ENCODE measurements at places on chromosomes 3 and 15. TPM values are rescaled to one million over a fixed set of nuclear protein-coding genes. Genes with fewer than 3 reads are reported as not detected.
A peak's percentile ranks its signal among the peaks of the same experiment; 100 is the strongest.

The NAALADL2 gene
- total RNA-seq, result 0.56 TPM

The PPP1R14D gene
- not detected for total RNA-seq

The TMED3 gene
- total RNA-seq, result 119 TPM

The CCR9 gene
- total RNA-seq, result not detected

The ISLR2 gene
- total RNA-seq, result not detected

DNA sequence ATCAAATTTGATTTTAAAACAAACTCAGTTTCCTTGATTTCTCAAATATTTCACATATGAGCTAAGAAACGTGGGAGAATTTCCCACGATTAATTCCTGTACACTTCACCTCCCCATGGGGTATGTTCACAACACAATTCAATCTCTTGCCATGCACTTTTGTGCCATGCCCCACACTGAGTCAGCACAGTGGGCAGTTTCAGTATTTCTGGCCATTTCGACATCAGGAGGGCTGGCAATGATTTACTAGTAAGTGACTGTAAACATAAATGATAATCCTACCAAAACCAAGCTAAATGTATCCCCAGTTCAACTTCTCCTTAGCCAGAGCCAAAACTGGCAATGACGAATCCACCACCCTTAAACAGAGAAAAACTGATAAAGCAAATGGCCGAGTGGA, 293.6 kb downstream of the FGF12 start:
- DNase-seq, result no peak

DNA sequence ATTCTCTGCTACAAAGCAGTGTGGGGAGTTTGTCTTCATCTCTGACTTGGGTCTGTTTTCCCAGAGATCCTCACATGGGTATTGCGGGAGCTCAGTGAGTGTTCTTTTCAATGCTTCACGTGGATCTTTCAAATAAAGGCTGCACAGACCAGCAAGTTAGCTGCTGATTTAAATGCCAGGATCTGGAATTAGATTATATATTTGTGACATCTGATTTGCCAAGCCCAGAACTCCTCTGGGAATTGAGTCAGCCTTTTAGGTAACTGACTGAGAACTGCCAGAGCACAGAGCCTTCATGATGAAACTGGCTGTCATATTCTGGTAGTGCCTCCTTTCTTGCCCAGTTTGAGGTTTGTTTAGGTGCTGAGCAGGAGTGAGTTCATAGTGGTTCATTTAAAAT, 14.7 kb downstream of the EDEM1 start:
- no peak for DNase-seq

DNA sequence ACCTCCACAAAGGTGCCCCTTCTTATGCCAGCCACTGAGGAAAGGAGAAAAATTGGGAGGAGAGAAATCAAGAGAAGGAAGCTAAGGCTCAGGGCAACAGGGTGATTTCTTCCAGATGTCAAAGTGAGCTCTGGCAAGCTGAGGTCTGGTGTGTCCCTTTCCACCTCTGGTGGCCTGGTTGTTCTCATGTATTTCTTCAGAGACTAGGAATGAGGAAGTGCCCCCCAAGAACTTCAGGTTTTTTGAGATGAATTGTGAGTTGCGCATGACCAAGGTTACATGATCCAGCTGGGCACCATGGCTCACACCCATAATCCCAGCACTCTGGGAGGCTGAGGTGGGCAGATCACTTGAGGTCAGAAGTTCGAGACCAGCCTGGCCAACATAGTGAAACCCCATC, 5.6 kb downstream of the RAB6B start:
- DNase-seq, result no peak

GRCh38 chr3:7205962-7206361, 345.0 kb downstream of the GRM7 start:
- peak; percentile 19 for DNase-seq

DNA sequence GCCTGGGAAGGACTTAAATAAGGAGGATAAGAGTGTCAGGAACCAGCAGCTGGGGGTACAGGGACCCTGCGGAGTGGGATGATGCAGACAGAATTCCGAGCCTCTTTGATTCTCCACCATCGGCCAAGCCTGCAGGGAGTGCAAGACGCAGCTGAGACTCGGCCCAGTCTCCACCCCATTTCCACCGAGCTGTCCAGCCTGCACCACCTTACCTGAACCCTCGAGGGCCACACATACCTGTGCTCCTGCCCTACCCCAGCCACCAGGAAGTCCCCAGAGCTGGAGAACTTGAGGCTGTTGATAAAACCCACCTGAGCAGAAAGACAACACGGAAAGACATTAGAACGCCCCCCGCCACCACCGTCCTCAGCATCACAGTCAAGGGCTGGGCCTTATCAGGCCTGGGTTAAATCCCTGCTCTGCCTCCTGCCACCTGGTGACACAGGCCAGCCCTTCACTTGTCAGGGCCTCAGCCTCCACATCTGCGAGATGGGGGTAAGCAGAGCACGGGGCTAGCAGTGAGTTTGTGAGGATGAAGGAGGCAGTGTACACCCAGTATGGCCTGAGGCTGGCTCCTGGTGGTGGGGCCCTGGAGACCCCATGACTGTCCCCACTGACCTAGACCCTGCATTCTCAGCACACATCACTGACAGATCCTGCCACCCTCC, 8.1 kb downstream of the RRP9 start:
- DNase-seq, result no peak

DNA sequence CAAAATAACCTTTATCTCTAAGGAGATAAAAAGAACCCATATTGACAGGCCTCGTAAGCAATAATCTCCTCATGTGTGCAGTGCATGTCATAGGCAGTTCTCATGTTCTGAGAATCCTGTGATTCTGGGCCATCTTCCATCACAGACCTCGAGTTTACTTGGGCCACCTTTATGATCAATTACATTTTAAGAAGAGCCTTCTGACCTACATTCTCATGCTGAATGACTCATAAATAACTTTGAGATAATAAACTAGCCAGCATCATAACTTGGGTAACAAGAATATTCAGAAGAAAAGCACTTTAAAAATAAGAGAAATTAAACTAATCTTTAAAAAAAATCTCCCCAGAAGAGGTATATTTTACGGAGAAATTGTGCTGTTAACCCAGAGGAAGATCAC, 310.7 kb upstream of the ZNF717 start:
- DNase-seq, result no peak

DNA sequence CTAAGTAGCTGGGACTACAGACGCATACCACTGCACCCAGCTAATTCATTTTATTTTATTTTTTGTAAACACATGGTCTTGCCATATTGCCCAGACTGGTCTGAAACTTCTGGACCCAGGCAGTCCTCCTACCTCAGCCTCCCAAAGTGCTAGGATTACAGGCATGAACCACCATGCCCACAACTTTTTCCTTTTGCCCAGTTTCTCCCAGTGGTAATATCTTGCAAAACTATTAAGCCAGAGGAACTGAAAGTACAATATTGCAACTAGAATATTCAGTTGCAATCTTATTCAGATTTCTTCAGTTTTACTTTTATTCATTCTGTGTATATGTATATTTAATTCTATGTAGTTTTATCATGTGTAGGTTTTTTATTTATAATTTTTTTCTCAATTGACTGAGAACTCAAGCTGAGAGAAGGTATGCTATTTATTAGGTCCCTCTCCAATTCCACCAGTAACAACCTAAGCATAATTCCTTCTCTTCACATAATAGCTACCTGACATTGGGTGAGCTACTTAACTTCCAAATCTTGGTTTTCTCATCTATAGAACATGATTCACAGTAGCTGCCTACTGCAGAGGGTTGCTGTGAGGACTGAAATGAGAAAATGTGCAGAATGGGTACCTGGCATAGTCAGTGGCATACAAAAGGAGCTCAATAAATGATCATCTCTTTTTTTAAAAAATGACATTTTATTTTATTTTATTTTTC, 30.8 kb downstream of the KLHL18 start:
- DNase-seq, result no peak

- no peak for DNase-seq
Observed at GRCh38 chr3:108468577-108468976, 41.8 kb downstream of the MYH15 start.

- DNase-seq, result no peak
Observed at GRCh38 chr3:66423791-66424190, 77.0 kb downstream of the LRIG1 start.

DNA sequence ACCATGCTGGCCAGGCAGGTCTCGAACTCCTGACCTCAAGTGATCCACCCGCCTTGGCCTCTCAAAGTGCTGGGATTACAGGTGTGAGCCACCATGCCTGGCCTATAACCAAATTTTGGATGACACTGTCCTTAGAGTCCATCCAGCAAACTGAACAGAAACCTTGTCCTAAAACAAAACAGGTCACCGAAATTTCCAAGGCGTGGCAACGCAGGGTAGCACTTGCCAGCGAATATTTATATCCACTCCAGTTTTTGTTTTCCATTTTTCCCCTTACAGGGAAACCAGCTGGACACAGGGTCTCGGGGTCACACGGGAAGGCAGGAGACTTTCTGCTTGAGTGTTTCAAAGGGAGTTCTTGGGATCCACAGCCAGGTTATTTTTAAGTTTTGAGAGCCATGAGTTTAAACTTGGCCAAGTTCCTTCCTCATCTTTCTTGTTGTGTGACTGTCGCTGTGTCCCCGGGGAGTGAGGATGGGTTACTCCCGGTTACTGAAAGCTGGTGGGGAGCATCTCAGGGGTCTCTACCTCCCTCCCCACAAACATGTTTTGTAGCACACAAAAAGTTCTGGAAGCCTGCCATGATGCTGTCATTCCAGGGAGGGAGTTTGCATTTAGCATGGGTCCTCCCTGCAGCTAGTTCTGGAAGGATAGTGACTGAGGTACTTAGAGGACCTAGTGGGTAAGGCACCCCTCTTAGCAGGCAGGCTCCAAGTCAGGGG, 12.6 kb downstream of the LIMD1 start:
- DNase-seq, result peak; percentile 30

DNA sequence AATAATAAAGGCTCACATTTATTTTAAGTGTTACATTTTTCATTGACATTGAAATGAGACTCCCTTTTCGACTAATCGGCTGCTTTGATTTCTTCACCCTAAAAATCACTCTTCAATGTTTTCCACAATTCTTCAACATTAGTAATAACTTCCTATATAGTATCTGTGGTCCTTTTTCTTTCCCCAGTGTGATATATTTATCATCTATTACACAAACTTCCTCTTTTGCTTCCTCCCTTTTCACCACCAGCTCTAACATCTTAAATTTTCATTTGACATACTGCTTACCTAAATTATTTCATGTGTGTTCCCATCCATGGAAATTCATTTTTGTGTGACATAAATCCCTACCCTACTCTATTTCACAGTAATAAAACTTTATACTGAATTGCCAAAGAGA, 244.4 kb downstream of the TIGIT start:
- no peak for DNase-seq

- DNase-seq, result no peak
Observed at GRCh38 chr3:151421938-151422337, 37.4 kb upstream of the P2RY12 start.

DNA sequence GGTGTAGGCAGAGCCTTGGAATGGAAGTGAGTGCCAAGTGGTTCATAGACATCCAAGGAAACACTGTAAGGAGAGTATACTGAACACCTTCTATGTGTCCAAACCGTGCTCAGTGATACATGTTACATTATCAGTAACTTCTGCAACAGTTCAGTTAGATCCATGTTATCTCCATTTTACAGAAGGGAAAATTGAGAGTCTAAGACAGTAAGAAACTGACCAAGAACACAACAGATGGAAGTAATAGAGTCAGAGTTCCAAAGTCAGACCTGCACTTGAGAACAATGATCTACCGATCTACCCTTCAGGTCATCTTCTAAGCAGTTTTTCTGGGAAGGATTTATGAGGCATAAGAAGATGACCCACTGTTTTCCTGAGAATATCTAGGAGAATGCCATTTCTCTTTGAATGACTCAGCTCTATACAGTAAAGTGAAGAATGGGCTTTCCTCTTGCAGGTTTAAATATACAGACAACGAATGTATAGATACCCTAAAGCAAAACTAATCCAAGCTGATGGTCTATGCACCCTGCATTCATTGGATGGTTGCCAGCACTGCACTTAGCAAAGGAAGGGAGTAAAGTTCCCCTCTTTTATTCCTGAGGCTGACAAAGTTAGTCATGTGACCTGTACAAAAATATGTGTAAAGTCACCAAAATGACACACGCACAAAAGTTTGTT, 604.1 kb upstream of the MDFIC2 start:
- DNase-seq, result peak; percentile 18

DNA sequence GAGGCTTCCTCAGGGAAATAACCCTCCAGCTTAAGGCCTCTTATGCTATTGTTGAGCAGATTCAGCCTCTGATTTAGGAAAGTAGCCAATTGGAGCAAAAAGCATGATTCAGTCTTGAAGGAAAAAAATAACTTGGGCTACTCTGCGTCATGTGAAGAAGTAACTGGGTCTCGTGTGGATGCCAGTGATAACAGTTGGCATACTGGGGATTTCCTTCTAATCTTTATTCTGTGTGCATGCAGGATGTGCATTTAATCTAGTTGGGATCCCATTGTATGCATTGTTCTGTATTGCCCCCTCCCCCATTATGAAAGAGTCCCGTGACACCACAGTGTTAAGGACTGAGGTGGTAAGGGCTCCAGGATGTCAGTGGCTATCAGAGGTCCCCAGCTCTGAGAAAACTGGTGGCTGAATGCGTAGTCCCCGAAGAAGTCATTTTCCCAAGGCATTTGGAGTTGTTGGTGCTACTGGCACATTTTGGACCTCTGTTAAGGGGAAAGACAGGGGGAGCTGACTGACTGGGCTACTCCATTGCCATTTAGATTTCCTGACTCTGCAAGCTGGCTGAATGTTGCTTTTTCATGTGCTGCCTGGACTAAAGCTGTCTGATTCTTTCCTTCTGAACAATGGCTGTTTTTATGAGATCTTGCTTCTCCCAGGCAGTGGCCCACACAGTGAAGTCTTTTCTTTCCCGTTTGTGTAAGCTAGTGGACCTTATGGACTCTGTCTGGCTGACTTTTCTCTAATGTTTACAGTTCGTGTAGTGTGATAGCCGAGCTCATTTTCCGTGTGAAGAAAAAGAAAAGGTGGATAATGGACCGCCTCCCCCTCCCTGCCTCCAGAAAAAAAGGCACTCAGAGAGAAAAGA, 38.4 kb upstream of the TRAK1 start:
- DNase-seq, result peak; percentile 93

GRCh38 chr15:40470423-40471104, at the start of gene CHST14:
TSS of gene CHST14 (plus strand) at chr15:40470984. CDS start at chr15:40471214, 230 bp downstream.
- peak; percentile 52 for DNase-seq

DNA sequence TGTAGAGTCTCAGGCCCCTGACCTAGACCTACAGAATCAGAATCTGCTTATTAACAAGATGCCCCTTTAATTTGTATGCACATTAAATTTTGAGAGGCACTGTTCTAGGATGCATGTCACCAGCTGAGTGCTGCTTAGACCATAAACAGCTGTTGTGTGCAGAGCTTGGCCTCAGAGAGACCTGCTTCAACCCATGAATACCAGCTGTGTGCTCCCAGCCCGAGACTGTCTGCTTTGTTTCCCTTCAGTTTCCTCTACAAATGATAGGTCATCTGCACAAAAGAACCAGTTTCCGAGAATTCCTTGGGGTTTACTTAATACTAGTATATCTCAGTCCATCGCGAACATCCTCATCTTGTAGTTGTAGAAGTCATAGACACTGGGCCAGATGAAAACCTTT, 158.5 kb upstream of the PFN2 start:
- DNase-seq, result no peak

GRCh38 chr15:52137432-52138357, 25.1 kb upstream of the BCL2L10 start:
- DNase-seq, result no peak
